ENCODE measurements at places on chromosomes 4 and X.

DNA sequence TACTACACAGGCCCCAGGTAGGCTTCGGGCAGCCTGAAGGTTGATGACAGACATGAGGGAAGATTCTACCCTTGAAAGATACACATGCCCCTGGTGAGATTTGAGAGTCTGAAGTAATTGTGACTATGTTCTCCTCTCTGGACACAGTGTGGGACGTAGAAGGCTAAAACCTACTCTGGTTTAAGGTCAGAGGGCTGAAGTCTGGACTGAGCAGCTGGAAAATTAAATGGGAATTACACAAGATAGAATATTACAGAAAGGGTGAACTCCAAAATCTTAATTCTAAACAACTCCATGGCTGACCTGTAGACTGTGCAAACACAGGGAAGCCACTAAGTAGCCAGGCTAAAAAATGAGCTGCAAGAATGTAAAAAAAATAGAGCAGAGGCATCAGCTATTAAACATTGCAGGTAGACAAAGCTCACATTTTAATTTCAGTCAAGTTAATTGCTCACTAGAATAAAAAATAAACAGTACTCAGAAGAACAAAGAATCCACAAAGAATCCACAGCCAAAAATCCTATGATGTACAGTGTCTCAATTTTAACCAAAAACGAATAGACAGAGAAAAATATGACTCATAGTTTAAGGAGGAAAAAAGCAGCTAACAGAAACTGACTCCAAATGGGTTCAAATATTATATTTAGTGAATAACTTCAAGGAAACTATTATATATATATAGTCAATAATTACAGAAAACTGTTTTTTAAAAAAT, 170.4 kb downstream of the PCDH18 start:
- DNase-seq, result no peak

DNA sequence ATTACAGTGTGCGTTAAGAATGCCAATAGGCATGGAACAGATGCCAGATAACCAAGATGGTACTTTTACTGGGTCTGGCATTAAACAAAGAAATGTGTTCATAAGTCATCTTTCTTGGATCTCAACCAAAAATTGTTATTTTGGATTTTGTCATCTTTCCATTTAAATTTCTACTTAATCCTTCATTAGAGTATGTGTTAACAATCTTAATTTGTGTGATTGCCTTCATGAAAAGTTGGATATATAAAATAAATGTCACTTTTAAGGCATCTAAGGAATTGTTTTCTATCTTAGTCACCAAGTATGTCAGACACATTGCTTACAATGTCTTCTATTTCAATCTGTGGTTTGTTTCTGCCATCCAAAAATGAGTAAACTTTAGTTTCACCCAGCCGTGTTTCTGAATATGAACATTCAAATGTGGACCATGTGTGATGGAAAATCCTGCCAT, 87.5 kb downstream of the PALLD start:
- no peak for DNase-seq

DNA sequence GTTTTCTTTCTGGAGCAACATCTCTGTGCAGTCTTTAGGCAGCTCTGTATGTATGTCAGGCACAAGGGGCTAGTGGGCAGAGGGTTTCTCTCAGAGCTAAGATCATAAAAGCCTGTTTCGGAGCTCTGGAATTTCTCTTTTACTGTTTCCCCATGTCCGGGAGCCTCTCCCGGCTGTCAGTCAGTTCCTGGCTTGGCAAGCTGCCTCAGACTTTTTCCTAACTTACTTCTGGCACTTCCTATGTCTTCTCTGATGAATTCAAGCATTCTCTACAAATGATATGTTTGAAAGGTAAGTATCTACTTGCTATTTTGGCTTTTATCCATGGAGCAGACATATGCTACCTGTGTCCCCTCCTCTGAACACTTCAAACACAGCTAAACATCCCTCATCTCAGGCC, 129.3 kb upstream of the PGRMC2 start:
- DNase-seq, result no peak

- no peak for DNase-seq
Observed at GRCh38 chrX:133645256-133645655, 230.0 kb upstream of the GPC4 start.

- DNase-seq, result peak; percentile 47
Observed at GRCh38 chr4:99404595-99405287, 30.4 kb downstream of the ADH7 start.

DNA sequence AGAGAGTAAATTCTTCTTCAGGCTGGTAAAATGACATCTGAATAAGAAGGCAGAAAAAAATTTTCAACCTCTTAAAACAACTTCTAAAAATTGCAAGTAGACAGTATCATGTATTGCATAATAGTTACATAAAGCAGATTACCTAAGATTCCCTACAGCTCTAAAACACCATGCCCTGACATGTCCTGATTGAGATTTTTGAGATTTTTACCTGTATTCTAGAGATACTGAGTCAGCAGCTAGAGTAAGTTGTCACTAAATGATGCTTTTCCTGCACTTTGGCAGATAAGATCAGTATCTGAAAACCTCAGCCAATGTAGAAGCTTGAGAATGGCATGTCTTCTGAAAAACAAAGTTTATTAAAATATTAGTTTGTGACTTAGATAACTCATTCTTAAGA, 713.6 kb downstream of the CCSER1 start:
- DNase-seq, result no peak

- no peak for DNase-seq
Observed at GRCh38 chr4:144056800-144057199, 37.6 kb upstream of the GYPB start.

- no peak for DNase-seq
Observed at GRCh38 chr4:4614925-4615678, 73.3 kb upstream of the STX18 start.

DNA sequence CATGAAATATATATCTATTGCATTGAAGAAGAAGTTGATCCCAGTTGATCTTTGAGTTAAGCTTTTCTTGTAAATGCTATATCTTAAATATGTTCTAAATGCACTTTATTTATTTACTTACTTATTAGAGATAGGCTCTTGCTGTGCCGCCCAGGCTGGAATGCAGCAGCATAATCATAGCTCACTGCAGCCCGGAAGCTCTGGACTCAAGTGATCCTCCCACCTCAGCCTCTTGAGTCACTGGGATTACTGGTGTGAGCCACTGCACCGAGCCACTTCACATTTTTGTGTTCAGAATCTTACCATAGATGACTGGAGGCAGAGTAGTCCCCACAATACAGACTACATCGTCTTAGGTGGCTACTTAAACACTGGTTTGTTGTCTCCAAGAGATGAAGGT, 324.3 kb upstream of the SLIT2 start:
- no peak for DNase-seq

DNA sequence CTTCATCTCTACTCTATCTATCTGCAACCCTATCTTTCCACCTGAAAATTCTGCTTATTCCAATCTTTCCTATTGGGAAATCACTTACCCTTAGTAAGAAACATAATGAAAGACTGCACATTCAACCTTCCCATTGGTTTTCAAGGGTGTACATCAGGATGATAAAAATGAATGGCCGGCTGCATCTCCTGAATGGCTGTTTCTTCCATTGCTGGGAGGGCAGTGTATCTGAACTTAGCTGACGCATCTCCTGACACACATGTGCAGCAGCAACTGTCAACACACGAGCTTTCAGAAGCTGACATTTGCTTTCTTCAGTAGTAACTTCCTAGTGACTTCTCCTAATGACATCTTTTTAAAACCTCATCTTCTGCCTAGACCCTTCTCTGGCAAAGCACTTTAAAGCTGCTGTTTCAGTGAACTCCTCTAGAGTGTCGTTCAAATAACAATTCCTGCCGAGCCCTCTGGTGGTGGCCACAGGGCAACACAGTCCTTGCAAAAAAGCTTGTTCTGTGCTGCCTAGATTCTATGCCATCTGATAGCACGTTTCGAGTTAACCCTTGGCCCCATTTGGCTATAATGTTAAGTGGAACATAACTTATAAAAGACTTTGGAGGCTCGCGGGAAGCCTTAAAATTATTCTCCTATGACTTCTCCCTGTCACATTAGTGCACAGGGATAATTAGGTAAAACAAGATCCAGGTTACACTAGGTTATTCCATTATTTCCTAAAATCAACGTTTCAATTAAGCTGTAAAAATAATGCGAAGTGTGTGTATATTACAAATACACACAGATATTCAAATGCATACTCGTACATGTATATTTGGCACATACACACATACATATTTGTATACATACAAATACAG, 2340.7 kb downstream of the PCDH7 start:
- DNase-seq, result no peak

- no peak for DNase-seq
Observed at GRCh38 chr4:48483006-48483776, at the start of gene SLC10A4. Gene SLC10A4 (plus strand): TSS chr4:48483343. CDS start chr4:48483562, 219 bp downstream.

GRCh38 chr4:138858419-138858818, 157.2 kb upstream of the NOCT start:
- DNase-seq, result no peak

- DNase-seq, result peak; percentile 28
Observed at GRCh38 chr4:122765692-122766352, 33.3 kb downstream of the BBS12 start.

- no peak for DNase-seq
Observed at GRCh38 chr4:161252520-161253141, 911.2 kb downstream of the FSTL5 start.

DNA sequence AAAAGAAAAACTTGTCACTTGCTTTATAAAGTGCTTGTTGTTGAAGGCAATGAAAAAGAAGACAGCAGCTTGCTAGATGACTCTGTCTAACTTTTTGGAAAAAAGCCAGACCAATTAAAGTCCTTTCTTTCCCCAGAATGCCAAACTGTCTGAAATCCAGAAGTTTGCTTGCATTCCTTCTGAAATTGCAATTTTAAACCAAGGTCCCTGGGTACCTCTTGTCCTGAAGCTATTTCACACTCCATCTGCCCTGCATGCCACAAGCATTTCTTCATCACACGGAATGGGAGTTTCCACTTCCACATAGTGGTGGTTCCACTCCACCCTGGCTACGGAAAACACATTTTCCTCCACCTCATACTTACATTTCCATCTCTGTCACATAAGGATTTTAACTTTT, 101.0 kb downstream of the PAPSS1 start:
- peak; percentile 33 for DNase-seq
